NCI-H187 treated with DMSO at 0.1 percent for 48 hours (cell line): ENCODE measurements at places on chromosomes 5 and 9.

- no peak for DNase-seq
Measured at GRCh38 chr9:26399556-26399955, 493.0 kb downstream of the CAAP1 start.

DNA sequence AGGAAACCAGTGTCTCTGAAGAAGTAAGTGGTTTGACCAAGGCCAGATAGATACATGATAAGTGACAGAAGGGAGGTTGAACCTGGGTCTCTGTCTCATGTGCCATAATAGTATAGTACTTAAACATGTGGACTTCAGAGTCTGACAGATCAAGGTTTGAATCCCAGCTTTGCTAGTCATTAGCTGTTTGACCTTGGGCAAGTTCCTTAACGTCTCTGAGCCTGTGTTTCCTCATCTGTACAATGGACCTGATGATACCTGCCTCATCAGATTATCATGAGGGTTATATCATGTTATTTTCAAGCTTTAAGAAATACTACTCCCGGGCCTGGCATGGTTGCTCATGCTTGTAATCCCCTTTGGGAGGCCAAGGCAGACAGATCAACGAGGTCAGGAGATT, 24.9 kb downstream of the FUBP3 start:
- DNase-seq: no peak

GRCh38 chr5:128304088-128304487, 220.5 kb downstream of the SLC12A2 start:
- DNase-seq: no peak

GRCh38 chr5:126847456-126847820, 70.5 kb downstream of the LMNB1 start:
- no peak for DNase-seq

GRCh38 chr5:139124774-139125520, 73.2 kb downstream of the SIL1 start:
- DNase-seq: no peak

DNA sequence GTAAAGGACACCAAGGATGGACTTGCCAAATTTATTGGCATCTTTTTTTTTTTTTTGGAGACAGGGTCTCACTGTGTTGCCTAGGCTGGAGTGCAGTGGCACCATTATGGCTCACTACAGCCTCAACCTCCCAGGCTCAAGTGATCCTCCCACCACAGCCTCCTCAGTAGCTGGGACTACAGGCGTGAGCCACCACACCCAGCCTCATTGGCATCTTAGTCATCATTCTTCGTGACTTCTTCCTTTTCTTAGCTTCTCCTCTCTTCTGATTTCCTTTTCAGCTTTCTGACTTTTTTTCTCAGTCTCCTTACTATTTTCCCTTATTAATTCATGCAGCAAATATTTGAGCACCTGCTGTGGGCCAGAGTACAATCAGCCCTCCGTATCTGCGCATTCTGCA, 6.1 kb downstream of the MAML1 start:
- DNase-seq: no peak

- no peak for DNase-seq
Measured at GRCh38 chr5:13992795-13993194, 48.3 kb upstream of the DNAH5 start.

- DNase-seq: no peak
Measured at GRCh38 chr9:97307091-97307490, 368 bp upstream of the CCDC180 start.

DNA sequence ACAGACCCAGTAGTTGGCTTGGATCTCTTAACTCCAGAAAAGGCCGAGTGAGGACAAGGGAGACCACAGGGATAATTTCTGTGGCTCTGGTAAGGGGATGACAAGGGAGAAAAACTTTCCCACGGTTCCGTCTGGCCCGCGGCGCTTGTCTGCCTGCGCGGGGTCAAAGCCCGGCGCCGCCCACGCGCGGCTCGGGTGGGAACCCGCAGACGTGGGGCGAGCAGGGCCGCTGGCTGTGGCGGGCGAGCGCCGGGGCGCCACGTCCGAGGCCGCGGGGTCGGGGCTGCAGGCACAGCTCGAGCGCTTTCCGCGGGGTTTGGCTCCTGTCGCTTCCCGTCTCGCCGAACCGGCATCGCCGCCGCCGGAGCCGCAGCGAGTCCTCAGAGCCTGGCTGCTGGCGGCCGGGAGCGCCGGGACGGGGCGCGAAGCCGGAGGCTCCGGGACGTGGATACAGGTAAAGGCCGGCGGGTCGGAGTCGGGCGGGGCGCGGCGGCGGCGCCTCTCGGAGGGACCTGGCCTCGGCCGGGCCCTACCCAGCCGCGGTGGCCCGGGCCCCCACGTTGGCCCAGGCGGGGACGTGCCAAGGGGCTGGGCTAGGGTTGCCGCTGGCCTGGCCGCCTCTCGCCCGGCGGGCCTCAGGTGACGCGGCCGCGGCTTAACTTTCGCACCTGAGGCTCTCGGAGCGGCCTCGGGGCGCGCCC, at the start of gene RNF180:
TSS of gene RNF180 (plus strand) at position 344 of the 701 bp plus-strand sequence. CDS start 34,965 bp downstream, outside the sequence.
- no peak for DNase-seq

GRCh38 chr9:18480662-18481093, 6.7 kb downstream of the ADAMTSL1 start:
- DNase-seq: no peak

GRCh38 chr9:134937164-134937555, 19.4 kb upstream of the FCN1 start:
- no peak for DNase-seq

- no peak for DNase-seq
Measured at GRCh38 chr5:57102905-57103255, 71.0 kb upstream of the GPBP1 start.

DNA sequence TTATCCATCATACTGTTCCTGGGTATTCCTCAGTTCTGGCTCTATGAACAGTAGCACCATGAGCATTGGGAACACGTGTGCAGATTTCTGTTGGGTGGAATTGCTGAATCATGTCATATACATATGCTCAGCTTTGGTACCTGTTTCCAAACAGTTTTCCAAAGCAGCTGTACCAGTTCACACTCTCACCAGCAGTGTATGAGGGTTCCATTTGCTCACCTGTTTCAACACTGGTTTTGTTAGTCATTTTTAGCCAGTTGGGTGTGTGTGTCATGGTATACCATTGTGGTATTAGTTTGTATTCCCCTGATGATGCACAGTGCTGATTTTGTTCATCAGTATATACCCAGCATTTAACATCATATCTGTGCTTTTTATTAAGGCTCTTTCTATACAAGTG, 56.7 kb upstream of the ECM2 start:
- no peak for DNase-seq

- DNase-seq: no peak
Measured at GRCh38 chr5:149429839-149430721, 51.0 kb upstream of the IL17B start.

DNA sequence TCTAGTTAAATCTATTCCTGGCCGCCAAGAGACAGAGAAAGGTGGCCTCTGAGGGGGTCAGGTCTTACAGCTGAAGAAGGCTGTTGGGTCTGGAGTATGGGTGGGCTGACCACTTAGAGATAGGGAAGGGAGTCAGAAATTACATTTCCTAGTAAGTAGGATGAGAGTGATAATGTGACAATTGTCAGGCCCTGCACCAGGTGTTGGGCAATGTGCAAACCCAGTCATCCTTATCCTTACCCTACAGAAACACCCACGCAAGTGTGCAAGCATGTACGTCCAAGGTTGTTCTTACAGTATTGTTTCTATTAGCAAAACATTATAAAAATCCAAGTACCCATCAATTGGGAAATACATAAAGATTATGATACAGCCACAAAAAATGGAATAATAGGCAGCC, 9.5 kb downstream of the SPAAR start:
- DNase-seq: no peak

GRCh38 chr5:20972419-20972925, 984.5 kb upstream of the CDH18 start:
- no peak for DNase-seq

DNA sequence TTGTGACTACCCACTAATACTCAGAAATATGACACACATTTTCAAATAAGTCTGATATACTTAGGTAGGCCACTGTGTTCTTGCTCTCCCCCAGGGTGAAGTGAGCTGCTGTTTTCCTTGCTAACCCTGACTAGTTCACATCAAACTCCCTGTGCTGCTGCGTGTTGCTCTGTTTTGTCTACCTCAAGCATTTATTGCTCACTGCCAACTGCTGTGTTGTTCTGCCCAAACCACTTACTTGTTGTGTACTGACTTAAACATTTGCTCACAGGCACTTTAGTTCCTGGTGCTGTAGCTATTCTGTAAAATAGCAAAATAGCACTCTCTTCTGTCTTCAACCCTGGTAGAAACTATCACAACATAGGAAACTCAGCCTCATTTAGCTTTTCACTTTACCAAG, 255.7 kb downstream of the HCN1 start:
- DNase-seq: no peak

GRCh38 chr9:117097761-117098160, 317.1 kb downstream of the ASTN2 start:
- DNase-seq: no peak

DNA sequence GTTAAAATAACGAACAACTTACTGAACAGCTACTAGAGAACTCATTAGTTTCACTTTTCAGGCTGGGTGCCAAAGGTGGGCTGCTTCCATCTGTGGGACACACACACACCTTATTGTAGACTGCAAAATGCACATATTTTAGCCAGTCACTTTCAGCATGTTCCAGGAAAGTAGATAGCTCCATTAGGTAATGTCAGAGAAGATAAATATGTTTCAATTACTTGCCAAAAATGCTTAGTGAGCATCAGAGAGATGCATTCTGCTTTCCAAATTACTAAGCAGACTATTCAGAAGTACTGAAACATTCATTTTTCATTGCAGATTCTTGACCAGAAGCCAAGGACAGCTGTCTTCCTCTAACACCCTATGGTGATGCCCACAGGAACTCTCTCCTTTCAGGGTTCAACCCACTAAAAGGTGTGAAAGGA, 56.2 kb upstream of the APC start:
- no peak for DNase-seq

DNA sequence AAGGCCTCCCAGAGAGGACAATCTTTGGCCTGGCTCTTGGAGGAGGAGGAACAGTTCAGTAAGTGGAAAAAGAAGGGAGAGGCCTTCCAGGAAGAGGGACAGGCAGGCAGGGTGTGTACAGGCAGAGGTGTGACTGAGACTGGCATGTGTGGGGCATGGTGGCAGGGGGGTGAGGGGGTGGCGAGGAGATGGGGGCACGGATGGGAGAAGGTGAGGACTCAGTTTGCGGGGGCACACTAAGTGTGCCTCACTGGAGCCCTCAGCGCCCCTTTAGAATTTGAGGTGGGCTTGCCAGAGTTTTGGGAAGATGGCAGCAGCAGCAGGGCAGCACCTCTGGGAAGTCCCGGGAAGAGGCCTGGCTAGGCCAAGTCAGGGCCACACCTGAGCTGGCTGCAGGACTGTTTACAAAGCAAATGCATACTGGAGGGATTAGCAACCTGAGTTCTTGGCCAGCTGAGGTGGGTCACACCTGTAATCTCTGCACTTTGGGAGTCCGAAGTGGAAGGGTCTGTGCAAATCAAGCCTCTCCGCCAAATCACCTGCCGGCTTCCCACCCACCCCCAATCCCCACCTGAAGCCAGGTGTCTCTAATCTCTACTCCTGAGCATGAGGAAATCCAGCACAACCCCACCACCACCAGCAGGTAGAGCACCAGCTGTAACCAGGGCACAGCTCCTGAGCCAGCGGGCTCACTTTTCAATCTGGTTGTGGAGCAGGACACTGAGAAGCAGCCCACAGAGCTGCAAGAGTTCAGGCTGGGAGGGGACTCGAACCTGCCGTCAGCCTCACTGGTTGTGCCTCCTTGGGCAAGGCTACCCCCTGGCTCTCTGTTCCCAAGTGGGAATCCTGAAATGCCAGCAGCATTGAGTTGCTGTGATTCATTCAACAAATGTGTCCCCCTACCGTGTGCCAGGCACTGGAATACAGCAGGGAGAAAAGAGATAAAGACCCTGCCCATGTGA, 10.2 kb upstream of the GABRP start:
- no peak for DNase-seq
